ENCODE measurements at places on chromosomes 16 and 17. TPM values are rescaled to one million over a fixed set of nuclear protein-coding genes. Genes with fewer than 3 reads are reported as not detected.

ANKRD40CL gene
- total RNA-seq = not detected

HOXB1 gene
- total RNA-seq = not detected

CHST4 gene
- not detected for total RNA-seq

MARVELD3 gene
- not detected for total RNA-seq

FOXJ1 gene
- 1.4 TPM for total RNA-seq

CDH1 gene
- not detected for total RNA-seq

TNFRSF17 gene
- total RNA-seq = not detected

SPNS2 gene
- total RNA-seq = 0.42 TPM

SPATA32 gene
- total RNA-seq = 0.25 TPM

NT5M gene
- total RNA-seq = 5.2 TPM

KIF2B gene
- not detected for total RNA-seq

IRX6 gene
- total RNA-seq = not detected

MKS1 gene
- total RNA-seq = 31.8 TPM

OR3A3 gene
- not detected for total RNA-seq

HES7 gene
- 3.1 TPM for total RNA-seq

OTOA gene
- total RNA-seq = 0.29 TPM

AXIN2 gene
- 2.5 TPM for total RNA-seq

ORC6 gene
- 54.6 TPM for total RNA-seq

SEZ6L2 gene
- 0.13 TPM for total RNA-seq

LGALS9B gene
- not detected for total RNA-seq

CCDC154 gene
- total RNA-seq = 1.2 TPM

PRR35 gene
- not detected for total RNA-seq

PABPN1L gene
- total RNA-seq = not detected

CRHR1 gene
- total RNA-seq = not detected

TMEM100 gene
- not detected for total RNA-seq

CDYL2 gene
- total RNA-seq = 37.8 TPM

KRTAP4-1 gene
- not detected for total RNA-seq

FOXC2 gene
- not detected for total RNA-seq

RDM1 gene
- 3.9 TPM for total RNA-seq

TMEM106A gene
- total RNA-seq = 8.6 TPM

NPIPA3 gene
- total RNA-seq = 1.7 TPM

LITAF gene
- total RNA-seq = 183 TPM

HOXB4 gene
- total RNA-seq = 3.8 TPM

G6PC3 gene
- total RNA-seq = 36.5 TPM

RNF112 gene
- total RNA-seq = 0.27 TPM

MFAP4 gene
- total RNA-seq = not detected

KRT20 gene
- not detected for total RNA-seq

TMEM94 gene
- 61.5 TPM for total RNA-seq

TMC7 gene
- total RNA-seq = not detected
